CD4-positive, alpha-beta T cell treated with Interleukin-2 at 100 ng/mL for 4 hours (primary cell): ENCODE measurements at places on chromosomes 13 and 19.

DNA sequence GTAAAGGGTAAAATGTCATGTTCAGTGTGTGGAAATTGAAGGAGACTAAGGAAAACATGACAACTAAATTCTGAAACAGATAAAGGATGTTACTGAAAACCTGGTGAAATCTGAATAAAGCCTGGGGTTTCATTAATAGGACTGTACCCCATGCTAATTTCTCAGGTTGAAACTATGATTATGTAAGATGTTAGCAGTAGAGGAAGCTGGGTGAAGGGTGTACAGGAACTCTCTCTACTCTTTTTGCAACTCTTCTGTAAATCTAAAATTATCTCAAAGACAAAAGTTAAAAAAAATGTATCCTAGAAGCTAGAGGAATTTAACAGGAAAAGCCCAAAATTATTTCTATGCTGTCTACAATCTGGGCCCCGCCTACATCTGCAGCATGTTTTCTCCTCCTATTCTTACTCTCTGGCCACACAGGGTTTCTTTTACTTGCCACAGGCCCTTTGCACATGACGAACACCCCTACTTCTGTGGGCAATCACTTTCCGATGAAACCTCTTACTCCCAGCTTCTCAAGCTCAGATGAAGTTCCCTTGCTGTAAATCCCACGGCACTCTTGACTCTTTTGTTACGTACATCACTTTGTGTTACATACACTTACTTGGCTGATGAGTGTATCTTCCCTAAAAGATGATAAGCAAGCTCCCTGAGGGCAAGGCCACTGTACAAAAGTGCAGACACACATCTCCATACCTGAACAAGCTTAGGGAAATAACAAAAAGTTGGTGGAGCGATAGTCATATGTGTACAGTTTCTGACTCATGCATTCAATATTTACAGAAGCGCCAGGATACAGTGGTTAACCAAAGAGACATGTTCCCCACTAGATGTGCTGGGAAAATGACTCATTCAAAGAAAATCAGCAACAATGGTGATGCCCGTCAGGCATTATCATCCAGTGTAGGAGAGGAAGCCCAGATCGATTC is 32.6 kb downstream of the RUBCNL start:
- peak; percentile 29 for DNase-seq

GRCh38 chr13:106597749-106598395 is 29.9 kb upstream of the ARGLU1 start:
- no peak for DNase-seq

- no peak for DNase-seq
Observed at GRCh38 chr13:32474999-32475792, 47.3 kb upstream of the N4BP2L1 start.

- DNase-seq: no peak
Observed at GRCh38 chr19:18704054-18704453, 20.6 kb downstream of the CRTC1 start.

DNA sequence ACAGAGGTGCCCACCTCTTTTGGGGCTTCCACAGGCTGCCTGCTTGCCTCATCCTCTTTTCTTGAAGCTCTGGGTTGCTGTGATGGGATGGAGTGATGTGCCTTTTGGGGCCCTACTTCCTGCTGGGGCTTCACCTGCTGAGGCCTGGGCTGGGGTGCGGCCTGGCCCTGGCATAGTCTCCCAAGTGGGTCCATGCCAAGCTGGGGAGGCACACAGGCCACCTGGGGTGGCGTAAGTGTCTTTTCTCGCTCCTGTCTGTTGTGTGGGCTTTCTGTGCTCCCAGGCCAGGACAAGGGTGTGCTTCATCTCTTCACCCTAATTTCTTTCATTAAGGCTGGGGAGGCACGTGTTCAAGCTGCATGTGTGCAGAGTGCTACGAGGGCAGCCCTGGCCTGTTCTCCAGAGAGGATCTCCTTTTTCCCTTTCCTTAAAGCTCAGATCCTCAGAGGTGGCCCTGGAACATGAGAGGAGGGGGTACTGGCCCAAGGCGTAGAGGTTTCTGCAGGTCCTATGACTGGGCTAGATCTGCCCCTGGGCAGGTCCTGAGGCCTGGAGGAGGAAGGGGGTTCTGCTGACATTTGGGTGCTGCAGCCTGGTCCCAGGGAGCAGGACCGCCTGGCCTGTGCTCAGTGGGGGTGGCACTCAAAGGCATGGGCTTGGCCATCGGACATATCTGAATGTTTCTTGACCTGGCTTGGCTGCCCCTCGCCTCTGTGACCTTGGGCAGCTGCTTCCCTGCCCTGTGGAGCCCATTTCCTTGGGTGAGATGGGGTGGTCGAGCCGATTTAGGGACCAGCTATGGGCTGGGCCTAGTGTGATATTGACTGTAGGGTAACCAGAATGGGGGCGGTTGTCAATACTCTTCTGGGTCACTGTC is 23.7 kb upstream of the RNF17 start:
- DNase-seq: no peak

DNA sequence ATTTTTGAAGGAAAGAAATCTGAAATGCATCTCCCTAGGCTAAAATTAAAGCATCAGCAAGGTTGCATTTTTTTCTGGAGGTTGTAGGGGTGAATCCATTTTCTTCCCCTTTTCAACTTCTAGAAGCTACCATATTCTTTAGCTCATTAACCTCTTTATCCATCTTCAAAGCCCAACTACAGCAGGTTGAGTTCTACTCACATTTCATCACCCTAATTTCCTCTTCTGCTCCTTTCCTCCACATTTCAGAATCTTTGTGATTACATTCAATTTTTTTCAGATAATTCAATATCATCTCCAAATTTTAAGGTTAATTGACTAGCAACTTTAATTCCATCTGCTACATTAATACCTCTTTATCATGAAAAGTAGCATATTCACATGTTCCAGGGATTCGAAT is 2655.7 kb upstream of the PCDH20 start:
- no peak for DNase-seq

DNA sequence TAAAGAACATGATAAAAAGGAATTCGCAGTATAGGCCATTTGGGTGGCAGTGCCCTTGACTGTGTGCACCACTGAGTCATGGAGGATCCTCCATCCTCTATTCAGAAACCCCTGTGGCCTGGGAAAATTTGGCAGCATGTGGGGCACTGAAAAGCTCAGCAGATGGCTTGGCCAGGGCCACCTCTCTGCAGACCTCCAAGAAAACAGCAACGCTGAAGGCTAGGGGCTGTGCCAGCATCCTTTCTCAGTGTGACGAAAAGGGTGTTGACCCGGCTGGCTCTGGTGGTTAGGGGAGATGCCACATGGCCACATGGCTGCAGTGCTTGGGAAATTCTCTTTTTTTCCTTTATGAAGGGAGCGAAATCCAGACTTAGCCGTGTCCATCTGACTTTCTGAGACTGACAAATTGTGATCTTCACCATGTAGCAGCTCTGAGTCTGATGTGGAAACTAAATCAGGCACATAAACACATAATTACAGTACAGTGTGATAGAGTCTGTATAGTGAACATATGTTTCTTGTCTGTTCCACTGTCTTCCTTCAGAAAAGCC is 178.0 kb downstream of the KCTD12 start:
- no peak for DNase-seq

DNA sequence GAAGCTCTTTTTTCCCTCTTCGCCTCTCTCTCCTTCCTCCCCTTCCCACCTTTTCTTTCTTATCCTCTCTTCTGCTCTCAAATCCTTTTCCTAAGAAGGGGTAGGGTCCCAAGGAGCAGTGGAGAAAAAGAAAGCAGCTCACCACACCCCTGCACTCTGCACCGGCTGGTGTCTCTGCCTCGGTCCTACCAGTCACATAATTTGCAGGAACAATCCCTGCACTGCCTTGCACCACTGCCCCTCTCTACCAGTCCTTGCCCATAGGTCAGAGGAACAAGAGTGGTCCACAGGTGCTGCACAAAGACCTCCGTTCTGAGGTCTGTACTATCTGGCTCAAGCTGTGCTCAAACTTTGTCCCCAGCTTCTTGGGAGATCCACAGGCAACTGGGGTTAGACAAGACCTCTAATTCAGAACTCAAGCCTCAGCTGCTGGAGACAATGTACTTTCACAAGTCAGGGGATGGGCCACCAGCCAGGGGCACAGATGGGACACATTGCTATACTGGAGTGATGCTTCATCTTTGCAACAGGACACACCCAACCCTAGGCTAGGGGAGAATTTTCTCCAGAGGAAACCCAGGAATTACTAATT is 125.4 kb upstream of the ZNF507 start:
- no peak for DNase-seq

DNA sequence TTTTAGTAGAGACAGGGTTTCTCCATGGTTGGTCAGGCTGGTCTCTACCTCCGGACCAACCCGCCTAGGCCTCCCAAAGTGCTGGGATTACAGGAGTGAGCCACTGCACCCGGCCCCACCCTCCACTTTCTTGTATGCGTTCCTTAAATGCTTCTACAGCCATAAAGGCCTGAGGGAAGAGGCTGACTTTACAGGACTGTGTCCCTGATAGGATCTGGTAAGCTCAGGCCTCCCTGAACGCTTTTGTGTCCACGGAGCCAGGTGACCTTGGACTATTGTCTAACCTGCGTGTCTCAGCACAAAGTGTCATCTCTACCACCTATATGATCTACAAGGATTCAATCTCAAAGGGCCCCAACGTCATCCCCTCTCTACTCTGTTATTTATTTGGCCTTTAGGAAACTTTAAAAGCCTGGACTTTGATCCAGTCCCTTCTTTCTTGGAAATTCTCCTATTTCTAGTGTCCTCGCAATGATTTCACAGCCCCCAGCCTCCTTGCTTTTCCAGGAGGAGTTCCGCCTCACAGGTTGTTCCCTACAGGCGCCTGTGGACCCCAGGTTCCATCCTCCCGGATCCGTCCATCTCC is 701 bp downstream of the ZNF552 start:
- no peak for DNase-seq

GRCh38 chr19:45601115-45601514 is 897 bp downstream of the GPR4 start:
- DNase-seq: no peak

GRCh38 chr13:105471673-105472072 is 1063.8 kb downstream of the EFNB2 start:
- DNase-seq: no peak

DNA sequence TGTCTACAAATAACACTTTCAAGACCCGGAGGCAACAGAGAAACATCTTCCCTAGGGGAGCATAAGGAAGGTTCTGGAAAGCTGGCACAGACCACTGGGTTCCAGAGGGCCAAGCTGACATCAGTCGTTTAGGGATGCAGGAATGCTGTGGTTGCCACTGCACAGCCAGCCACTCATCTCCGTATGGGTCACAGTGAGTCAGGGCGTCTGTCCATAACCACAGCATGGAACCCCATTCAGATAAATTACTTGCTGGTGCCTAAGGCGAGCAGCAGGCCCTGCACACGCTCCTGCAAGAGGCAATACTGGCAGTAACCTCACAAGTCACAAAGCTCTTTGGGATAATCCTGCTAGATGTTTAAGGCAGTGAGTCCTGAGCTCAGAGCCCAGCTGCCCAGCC is 140.9 kb upstream of the UBL3 start:
- no peak for DNase-seq

DNA sequence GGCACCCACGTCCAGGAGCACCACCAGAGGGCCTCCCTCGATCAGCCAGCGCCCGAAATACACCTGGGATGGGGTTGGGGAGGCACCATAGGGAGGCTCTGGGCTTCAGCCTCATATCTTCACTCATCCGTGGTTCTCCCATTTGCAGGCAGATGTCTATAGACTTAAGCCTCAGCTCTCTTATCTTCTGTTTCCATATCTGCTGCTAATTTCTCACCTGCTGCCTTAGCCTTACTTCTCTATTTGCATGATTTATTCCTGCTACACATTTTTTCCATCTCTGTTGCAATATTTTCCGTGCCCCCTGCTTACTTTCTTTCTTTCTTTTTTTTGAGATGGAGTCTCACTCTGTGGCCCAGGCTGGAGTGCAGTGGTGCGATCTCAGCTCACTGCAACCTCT is 5.8 kb downstream of the GYS1 start:
- no peak for DNase-seq

- DNase-seq: no peak
Observed at GRCh38 chr19:30228835-30229524, 143.2 kb upstream of the ZNF536 start.

DNA sequence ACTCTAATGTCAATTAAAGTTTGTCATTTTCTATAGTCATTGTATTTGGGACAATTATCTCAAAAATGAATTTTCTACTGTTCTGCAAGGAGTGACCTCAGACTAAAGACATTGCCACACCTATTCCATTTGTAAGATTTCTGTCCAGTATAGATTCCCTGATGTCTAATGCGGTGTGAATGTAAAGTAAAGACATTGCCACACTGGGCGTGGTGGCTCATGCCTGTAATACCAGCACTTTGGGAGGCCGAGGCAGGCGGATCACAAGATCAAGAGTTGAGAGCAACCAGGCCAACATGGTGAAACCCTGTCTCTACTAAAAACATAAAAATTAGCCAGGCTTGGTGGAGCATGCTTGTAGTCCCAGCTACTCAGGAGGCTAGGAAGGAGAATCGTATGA is 13.8 kb upstream of the ZNF83 start:
- DNase-seq: no peak

GRCh38 chr19:21580101-21580500 is 74.7 kb downstream of the ZNF429 start:
- peak; percentile 12 for DNase-seq

DNA sequence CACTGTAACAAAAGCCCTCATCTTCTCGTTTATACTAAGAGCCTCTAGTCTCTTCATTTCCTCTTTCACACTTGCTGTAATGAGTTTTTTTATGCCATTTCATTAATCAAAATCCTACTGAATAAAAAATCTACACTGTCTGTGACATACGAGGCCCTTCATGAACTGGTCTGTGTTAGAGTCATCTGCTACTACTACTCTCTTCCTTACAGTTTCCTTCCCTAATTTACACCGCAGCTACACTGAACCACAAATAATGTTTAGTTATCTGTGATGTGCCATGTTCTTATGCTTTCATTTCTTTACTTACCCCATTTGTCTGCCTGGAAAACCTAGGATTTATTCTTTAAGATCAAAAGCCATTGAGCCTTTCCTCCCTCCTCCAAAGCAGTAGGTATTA is 16.0 kb downstream of the UFM1 start:
- no peak for DNase-seq

GRCh38 chr13:76921516-76921915 is 26.8 kb upstream of the ACOD1 start:
- no peak for DNase-seq

DNA sequence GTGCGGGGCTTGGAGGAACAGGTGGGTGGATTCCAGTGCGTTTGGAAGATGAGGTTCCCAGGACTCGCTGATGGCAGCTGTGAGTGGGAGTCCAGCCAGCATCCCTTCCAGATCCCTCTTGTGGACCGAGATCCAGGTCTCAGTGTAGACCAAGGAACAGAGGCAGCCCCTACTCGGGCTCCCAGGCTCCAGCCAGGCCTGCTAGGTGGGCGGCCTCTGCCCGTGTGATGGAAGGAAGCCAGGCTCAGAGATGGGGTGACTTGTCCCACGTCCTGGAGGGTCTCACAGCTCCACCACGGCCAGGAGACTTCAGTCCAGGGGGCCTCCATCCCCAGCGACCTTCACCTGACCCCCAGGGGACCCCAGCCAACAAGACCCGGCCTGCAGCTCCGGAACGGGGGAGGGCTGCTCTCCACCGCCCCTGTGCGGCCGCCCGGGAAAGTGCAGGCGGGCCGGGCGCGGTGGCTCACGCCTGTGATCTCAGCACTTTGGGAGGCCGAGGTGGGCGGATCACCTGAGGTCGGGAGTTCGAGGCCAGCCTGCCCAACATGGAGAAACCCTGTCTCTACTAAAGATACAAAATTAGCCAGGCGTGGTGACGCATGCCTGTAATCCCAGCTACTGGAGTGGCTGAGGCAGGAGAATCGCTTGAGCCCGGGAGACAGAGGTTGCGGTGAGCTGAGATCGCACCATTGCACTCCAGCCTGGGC is 729 bp upstream of the MADCAM1 start:
- peak; percentile 30 for DNase-seq
